ENCODE measurements at places on chromosomes 3 and 15. TPM values are rescaled to one million over a fixed set of nuclear protein-coding genes. Genes with fewer than 3 reads are reported as not detected.

GRCh38 chr15:91782221-91782620 is 71.3 kb upstream of the SLCO3A1 start:
- no peak for ATAC-seq

- no peak for ATAC-seq
Measured at GRCh38 chr3:177474652-177475355, 277.5 kb upstream of the TBL1XR1 start.

DNA sequence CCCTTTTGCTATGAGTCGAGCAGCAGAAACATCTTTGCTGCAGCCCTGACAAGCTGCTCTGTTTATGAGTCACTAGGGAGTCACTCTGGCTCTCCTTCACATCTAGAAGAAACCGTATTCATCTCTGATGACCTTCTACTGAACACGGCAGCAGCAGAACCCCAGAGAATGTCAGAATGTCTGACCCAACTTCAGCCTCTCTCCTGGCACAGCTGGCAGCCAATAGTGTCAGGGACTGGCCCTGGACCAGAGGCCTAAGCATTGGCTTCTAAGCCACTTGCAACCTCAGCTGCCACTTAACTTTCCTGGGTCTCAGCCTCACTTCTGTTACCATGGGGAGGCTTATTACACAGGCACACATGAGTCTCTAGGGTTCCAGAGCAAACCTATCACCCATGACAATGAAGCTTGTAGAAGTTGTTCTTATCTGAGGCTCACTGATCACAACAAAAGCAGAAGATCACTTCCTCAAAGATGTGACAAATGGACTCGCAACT is 184.1 kb upstream of the TLE3 start:
- ATAC-seq, result peak; percentile 72

Gene HERC2
- 32.9 TPM for total RNA-seq
